H4 (cell line): ENCODE measurements at places on chromosomes 6 and 20. TPM values are rescaled to one million over a fixed set of nuclear protein-coding genes. Genes with fewer than 3 reads are reported as not detected.

The TRIM15 gene
- 0.04 TPM in 1 of 2 replicates, not detected in the other for total RNA-seq

The HLA-DMB gene
- 4.5 and 4.6 TPM in 2 replicates for total RNA-seq

The C4B gene
- total RNA-seq: 6.5 and 10.9 TPM in 2 replicates

The PPP1R3G gene
- total RNA-seq: 0.06 TPM in 1 of 2 replicates, not detected in the other

The SMLR1 gene
- total RNA-seq: not detected in 2 replicates

The SLC22A1 gene
- total RNA-seq: not detected in 2 replicates

The BHLHE23 gene
- total RNA-seq: not detected in 2 replicates

The KCTD20 gene
- total RNA-seq: 56.1 and 68.5 TPM in 2 replicates

The TINAG gene
- total RNA-seq: not detected in 2 replicates

The STX11 gene
- not detected in 2 replicates for total RNA-seq

The AMD1 gene
- total RNA-seq: 58.9 and 69.0 TPM in 2 replicates

The IFNGR1 gene
- 21.9 and 39.1 TPM in 2 replicates for total RNA-seq

The CFAP61 gene
- total RNA-seq: 0.62 TPM in 1 of 2 replicates, not detected in the other

The SH3BGRL2 gene
- total RNA-seq: 3.0 and 4.1 TPM in 2 replicates
